ENCODE measurements at places on chromosomes 16 and 17. TPM values are rescaled to one million over a fixed set of nuclear protein-coding genes. Genes with fewer than 3 reads are reported as not detected.

Gene CHST5
- total RNA-seq = 0.11 TPM

DNA sequence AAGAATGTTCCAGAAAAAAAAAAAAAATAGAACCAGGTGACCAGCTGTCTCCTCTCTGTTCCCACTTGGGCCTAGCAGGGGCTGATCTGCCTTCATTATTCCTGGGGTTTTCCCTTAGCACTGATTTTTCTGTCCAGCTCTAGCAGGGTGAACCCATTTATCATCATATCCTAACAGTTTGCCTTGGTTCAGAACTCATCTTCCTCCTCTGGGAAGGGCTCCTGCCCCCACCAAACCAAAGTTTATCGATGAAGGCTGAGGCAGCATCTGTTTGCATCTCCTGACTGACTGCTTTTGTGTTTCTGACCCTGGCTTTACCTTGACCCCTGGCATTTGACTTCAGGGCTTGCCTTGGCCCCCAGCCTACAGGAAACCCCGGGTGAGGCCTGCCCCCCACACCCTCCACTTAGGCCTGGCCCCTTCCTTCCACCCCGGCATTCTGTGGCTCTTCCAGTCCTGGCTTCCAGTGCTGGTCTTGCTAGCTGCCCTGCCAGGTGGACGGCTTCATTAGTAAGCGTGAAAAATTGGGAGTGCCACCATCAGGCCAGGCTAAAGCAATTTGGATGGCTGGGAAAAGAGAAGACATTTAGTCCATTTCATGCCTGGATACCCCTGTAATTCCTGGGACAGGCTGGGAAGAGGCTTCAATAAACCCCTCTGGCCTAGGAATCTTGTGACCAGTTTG is 164.9 kb downstream of the CCDC182 start:
- no peak for DNase-seq

GRCh38 chr17:74089869-74090464 is 113.5 kb upstream of the RPL38 start:
- DNase-seq = peak; percentile 95

- peak; percentile 90 for DNase-seq
Measured at GRCh38 chr17:39738983-39739884, 1.5 kb downstream of the GRB7 start.

- no peak for DNase-seq
Measured at GRCh38 chr16:87854053-87854906, 15.0 kb downstream of the SLC7A5 start.

Data from H9 (cell line).